ENCODE measurements at places on chromosomes 11 and 22.

GRCh38 chr11:124823512-124824376 is 23.5 kb upstream of the MSANTD2 start:
- no peak for DNase-seq

GRCh38 chr11:22465620-22466019 is 127.4 kb downstream of the SLC17A6 start:
- DNase-seq = no peak

- no peak for DNase-seq
These were observed at the start of gene JAML for GRCh38 chr11:118224511-118225188. TSS of gene JAML (minus strand) at chr11:118225011. CDS start at chr11:118214866, 10,145 bp downstream.

DNA sequence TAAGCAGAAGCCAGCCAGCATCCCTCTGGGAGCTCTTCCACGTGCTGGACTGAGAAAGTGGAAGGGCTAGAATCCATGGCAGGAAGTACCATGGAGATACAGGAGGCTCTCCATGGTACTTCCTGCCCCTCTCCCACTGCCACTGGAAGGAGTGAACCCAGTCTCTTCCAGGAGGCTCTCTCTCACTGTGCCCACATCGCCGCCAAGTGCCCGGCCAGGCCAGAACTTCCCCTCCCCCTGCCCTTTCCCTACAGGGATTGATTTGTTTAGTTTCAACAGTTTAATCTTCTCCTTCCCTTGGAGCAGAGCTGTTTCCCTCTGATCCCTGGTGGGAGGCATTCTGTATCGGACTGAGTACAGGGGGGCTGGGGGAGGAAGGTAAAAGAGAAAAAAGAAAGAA is 133.6 kb downstream of the DSCAML1 start:
- DNase-seq = no peak

DNA sequence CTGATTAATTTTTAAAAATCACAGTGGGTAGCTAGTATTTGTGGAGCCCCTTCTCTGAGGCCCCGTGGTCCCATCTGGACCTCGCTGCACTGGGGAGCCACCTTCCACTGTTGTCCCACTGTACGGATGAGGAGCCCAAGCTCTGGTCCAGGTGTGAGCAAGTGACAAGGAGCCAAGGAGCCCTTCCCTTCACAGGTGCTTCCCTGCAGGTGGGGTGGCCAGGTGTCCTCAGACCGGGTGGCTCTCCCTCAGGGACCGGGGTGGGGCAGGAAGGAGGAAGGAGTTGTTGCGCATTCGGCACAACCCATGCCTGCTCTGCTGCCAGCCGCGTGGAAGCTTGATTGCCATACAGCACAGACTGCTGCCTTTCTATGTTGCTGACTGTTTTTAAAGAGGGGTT is 10.4 kb upstream of the SEPTIN5 start:
- DNase-seq = no peak

DNA sequence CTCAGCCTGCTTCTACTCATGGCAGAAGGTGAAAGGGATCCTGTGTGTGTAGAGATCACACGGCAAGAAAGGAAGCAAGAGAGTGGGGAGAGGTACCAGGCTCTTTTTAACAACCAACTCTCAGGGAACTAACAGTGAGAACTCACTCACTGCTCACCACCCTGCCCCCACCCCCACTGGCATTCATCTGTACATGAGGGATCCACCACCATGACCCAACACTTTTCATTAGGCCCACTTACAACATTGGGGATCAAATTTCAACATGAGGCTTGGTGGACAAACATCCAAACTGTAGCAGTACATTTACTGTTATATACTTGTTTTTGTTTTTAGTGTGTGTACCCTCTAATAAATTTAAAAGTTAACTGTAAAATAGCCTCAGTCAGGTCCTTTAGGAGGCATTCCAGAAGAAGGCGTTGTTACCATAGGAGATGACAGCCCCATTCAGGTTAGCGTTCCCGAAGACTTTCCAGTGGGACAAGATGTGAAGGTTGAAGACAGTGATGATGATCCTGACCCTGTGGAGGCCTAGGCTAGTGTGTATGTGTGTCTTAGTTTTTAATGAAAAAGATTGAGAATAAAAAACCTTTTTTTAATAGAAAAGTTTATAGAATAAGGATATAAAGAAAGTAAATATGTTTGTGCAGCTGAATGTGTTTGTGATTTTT is 11.3 kb downstream of the CUL5 start:
- DNase-seq = no peak

DNA sequence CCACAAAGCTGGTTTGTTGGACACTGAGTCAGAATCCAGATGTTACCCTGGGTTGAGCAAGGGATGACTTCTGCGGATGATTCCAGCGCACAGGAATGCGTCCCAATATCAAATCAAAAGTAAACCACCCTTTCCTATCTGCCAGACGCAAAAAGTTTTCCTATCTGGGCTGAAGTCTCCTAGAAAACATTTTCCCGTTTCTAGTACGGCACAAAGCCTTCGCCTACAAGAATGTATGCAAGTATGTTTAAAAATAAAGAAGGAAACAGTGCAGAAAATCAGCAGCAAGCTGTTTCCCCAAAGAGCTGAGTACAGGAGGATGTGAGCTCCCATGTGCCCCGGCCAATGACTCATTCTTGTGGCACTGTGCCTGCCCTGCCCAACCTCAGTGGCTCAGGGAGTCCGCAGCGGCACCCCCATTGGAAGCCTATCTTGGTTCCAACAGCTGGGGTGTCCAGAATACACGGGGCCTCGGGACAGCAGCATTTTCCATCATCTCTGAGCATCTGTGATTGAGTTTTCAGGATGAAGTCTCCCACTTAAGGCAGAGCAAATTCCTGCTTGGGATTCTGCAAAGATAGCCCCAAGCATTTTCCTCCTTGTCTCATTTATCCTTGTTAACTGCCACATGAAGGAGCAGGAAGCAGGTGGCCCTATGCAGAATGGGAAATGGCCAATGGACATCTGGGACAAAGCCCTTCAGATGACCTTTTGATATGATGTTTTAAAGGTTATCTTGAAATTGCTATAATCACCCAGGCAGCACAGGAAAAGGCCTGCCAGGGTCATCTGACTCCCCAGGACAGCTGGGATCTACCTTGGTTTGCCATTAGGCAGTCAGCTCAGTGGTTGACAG is 17.5 kb downstream of the KCNJ5 start:
- no peak for DNase-seq

GRCh38 chr11:129639300-129639699 is 176.3 kb upstream of the TMEM45B start:
- no peak for DNase-seq

- DNase-seq = no peak
These were observed 821 bp downstream of the CELF1 start for GRCh38 chr11:47552056-47552565.

DNA sequence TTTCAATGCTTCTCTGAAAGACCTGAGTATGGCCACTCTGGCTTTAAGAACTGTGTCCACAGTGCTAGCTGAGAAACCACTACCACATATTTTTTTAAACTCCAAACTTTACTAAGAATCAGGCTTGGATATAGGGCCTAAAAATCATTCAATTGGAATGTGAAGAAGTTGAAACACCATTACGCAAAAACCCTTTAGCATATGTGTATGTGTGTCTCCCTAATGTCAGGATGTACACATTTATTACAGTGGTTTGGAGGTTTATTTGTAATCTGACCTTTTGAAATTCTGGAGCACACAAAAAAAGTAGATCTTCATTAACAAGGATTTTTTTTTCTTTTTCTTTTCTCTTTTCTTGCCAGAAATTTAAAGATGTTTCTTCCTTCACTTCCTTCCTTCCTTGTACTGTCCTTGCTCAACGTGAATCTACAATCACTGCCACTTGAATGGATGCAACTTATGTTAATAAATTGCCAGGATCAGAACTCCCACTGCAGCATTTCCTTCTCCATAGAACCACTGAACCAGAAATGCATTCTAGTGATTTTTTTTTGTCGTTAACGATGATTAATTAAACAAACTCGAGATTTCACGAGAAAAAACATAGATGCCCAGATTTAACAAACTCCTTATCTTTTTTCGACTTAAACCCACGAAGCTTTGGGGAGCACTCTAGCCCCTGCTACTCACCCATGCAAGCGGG is 3.1 kb upstream of the ADM start:
- no peak for DNase-seq

GRCh38 chr11:4044976-4045646 is 49.5 kb upstream of the RRM1 start:
- DNase-seq = no peak

- no peak for DNase-seq
These were observed 32.0 kb downstream of the APLP2 start for GRCh38 chr11:130101661-130102060.

DNA sequence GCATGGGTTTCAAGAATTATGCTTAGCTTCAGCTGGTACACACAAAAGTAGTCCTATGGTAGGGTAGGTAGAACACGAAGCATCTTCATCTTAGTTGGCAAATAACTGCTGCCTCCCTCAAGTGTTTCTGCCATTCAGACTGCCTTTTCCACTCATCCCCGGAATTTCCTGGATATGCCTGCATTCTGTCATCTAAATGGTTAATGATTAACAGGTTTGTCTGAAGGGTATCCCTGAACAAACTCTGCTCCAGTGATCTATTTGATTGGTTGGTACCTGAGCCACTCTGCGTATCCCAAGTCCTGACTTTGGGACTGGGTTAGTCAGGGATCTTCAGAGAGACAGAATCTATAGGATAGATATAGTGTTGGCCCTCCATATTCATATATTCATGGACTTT is 272.3 kb upstream of the RAG2 start:
- DNase-seq = no peak

DNA sequence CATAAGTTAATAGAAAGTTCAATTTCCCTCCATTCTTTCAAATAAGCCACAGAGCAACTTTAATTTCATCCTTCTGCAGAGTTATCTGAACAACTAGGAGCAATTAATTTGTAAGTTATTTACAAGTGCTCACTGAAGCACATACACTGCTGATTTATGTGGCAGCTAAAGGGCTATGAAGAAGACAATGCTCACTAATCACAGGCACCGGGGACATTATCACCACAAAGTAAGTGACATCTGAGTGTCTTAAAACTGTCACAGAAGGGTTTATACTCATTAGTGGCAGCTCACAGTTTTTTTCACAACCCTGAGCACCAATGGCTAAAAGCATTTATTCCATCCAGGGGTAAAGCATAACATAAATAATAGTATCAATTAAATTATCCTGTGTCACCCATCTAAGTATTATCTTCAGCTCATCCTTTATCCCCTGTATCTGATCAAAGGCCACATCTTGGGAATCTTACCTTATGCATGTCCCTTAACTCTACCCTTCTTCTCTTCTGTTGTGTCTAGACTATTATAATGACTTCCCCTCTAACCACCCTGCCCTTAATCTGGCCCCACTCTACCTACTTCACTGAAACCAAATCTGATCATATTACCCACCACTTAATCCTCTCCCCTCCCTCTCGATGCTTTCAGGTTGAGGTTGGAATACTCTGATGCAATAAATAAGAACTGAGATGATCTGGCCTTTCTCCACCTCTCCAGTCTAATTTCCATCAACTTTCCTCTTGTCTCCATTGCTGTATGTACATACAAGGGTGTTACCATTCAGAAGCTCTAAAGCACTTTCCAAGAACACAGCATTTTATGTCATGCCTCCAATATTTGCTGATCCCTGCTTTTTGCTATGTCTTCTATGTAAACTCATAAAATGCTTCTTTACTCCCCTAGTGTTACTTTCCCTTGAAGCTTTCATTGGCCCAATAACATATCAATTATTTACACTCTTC is 252.7 kb downstream of the CASP12 start:
- no peak for DNase-seq

- no peak for DNase-seq
These were observed 171.3 kb upstream of the TMEM45B start for GRCh38 chr11:129644326-129644725.

GRCh38 chr11:118401880-118402590 is 629 bp downstream of the ATP5MG start:
- DNase-seq = no peak

- no peak for DNase-seq
These were observed 8.7 kb downstream of the MMP26 start for GRCh38 chr11:4713241-4713640.

DNA sequence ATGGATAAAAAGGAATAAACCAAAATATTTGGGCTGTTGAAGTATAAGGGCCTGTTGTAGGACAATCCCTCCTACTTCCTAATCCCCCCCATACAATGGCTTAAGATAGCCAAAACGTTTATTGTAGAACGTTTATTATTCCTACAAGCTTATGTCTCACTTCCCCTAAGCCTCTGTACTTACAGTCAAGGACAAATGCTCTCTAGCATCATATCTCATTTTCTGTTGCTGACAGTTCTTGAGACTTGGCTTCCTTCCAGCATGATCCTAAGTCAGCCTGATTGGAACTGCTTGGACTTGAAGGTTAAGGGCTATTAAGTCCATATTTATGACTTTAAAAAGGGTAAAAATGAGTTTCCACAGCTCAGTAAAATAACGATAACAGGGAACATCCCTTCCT is 8.8 kb downstream of the MISFA start:
- DNase-seq = no peak

GRCh38 chr22:27110665-27111451 is 453.5 kb downstream of the MIAT start:
- no peak for DNase-seq

- DNase-seq = no peak
These were observed 2.9 kb upstream of the ABCC8 start for GRCh38 chr11:17479284-17480214.

GRCh38 chr11:68775951-68776388 is 24.6 kb upstream of the TESMIN start:
- DNase-seq = no peak

DNA sequence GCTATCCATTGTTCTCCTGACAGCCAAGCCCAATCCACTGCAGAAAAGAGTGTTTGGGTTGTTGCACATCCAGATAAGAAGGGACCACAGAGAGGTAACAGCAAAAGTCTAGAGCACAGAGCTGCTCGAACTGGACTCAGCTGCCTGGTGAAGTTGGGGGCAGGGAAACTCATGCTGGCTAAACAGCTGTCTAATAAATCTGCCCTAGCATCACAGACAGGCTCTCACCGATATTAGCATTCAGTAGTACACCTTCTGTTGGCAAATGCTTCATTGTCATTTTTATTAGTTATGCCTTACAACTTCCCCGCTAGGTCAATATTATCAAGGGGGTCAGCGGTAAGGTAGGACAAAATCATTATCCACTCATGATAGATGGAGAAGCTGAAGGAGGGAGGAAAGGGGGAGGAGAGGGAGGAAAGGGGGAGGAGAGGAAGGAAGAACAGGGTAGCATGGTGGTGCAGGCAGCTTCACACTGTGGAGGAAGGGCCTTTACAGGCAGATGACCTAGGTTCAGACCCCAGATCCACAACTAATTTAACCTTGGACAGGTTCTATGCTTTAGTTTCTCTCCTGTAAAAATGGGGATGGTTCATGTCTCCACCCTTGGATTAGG is 102.7 kb downstream of the LARGE1 start:
- DNase-seq = no peak

DNA sequence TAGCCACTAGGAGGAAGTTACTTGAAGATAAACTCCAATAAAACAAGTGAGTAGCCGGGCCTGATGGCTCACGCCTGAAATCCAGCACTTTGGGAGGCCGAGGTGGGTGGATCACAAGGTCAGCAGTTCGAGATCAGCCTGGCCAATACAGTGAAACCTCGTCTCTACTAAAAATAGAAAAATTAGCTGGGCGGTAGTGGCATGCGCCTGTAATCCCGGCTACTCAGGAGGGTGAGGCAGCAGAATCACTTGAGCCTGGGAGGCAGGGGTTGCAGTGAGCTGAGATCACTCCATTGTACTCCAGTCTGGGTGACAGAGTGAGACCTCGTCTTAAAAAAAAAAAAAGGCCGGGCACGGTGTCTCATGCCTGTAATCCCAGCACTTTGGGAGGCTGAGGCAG is 34.0 kb upstream of the CLPB start:
- DNase-seq = no peak
